ENCODE measurements at places on chromosomes 5 and 9.

DNA sequence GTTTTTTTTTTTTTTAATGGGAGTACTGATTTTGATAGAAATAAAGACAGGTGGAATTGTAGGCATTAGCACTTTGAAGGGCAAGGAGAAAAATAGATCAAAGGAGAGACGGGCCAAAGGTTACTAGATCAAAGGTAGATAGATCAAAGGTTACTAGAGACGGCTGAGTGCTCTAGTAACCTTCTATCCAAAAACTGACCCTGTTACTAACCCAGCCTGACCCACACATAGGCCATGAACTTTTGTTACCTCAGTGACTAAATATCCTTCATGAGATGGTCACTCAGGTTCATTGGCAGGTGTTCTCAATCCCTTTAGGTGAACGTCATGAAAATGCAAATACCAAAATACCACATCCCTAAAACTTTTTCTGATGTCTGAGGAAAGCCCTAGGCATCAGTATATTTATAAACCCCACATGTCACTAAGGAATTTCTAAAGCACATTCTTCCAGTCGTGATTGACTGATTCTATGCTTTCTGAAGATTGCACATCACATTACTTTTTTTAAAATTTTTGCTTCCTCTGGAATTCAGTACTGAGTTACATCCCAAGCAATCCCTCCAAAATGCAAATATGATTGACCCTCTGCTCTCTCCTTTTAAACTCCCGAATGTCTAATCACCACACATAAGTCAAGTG is 772.7 kb downstream of the BRINP1 start:
- DNase-seq: no peak
- no peaks in the 10 kb centered on the region for H3K36me3 ChIP-seq
- H3K27ac ChIP-seq: no peak overlapping the region
- H3K4me3 ChIP-seq: no peak overlapping the region
- H3K4me1 ChIP-seq: no peaks in the 10 kb centered on the region

DNA sequence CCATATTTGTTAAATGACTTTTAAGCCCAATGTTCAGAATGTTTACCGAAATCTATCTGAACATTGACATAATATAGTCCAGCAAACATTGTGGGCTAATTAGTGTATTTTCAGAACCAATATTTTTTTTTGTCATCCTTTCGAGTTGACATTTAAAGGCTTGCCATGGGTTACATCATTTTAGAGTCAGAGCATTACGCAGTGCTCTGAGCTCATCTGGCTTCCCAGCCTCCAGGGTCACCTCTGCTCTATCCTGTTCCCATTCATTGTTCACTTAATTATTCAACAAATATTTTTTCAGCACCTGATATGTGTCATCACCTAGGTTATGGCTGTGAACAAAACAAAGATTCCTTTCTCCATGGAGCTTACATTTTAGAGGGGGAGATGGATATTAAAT is 80.2 kb downstream of the SREK1 start:
- H3K4me1 ChIP-seq: no peaks in the 10 kb centered on the region
- H3K27ac ChIP-seq: no peak overlapping the region
- H3K36me3 ChIP-seq: no peaks in the 10 kb centered on the region
- no peaks in the 10 kb centered on the region for H3K27me3 ChIP-seq
- no peak overlapping the region for H3K4me3 ChIP-seq

GRCh38 chr9:1606253-1606652 is 408.9 kb upstream of the SMARCA2 start:
- no peak for DNase-seq
- H3K4me1 ChIP-seq: no peaks in the 10 kb centered on the region
- H3K27ac ChIP-seq: no peak overlapping the region
- H3K4me3 ChIP-seq: no peak overlapping the region
- H3K27me3 ChIP-seq: no peaks in the 10 kb centered on the region
- no peaks in the 10 kb centered on the region for H3K36me3 ChIP-seq

DNA sequence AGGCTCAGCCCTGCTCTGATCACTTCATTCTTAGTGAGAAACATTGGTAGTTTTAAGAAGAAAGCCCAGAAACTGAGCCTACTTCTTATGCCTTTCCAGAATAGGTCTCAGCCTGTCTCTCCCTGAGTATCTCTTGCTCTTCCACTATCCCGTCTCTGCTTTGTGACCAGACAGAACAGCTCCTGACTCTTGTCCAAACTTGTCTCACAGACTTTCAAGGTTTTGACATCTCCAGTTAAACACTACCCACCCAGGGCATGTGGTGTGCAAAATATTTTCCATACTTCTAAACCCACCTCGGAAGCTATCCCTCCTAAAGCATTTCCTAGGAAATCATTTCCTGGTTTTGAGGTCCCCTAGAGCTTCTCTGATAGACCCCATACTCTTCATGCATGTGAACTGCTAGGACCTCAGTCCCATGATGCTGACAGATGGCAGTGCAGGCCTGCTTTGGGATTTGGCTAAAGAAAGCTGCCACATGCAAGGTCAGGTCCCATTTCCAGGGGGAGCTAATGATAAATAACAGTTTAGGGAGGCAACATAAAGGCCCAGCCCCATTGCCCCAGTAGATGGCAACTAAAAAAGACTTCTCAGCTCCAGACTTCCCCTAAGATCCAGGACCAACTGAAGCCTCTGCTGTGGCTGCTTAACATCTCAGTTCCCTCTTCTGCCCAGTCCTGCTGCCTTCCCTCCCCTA is 211.5 kb downstream of the MED10 start:
- no peaks in the 10 kb centered on the region for H3K27me3 ChIP-seq
- no peaks in the 10 kb centered on the region for H3K36me3 ChIP-seq
- no peak for DNase-seq
- H3K27ac ChIP-seq: no peak overlapping the region

DNA sequence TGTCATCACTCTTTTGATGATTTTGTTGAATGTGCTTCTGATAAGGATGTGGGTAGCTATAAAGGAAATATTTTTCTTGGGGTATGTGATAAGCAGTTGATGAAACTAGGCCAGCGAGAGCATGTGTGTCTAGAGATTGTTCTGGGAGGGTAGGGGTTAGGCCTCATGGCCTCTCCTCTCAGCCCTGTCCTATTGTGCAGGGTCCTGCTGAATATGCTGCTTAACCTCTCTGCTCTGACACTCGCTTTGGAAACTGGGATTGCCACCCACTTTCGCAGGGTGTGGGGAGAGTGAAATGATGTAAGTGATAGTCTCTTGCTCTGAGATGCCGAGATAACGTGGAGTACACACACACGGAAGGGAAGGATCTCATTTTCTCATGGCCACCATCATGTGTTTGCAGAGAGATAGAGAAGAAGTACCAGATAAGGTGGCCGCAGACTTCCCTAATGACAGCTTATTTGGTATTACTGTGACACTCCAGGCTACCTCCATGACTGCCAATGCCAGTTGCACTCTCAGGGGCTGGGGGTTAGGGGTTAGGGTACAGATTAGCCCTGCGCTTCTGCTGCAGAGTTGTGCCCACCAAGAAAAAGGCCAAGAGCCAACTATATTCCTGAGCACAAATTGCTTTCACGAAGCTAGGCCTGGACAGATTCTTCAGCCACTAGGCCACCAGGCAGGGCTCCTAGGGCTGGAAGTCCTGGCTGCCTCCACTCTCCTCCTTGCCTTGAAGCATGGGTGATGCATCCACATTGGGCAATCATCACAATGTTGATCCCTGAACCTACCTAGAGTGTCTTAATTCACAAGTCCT is 25.2 kb upstream of the TNFAIP8 start:
- no peaks in the 10 kb centered on the region for H3K27me3 ChIP-seq
- no peak overlapping the region for H3K4me3 ChIP-seq
- peaks cover 96% of the 10 kb centered on the region for H3K4me1 ChIP-seq
- DNase-seq: no peak
- H3K27ac ChIP-seq: peak overlapping the region; percentile 74

DNA sequence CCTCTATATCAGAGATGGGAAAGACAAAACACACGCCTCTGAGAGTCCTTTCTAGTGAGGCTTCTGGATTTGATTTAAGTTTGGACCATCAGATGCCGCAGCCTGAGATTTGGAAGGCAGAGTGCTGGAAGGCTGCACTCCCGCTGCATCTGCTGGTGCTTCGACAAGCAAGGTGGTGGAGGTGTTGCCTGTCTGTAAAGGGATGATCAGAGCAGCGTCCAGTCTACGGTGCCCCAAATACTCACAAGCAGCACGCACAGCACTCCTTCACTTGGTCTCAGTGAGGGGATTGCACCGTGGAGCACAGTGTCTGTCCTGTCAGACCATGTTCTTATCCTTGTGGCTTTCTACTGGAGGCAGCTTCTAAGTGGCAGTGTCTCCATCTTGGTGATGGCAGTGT is 221.4 kb downstream of the GADD45G start:
- no peak overlapping the region for H3K27ac ChIP-seq
- no peaks in the 10 kb centered on the region for H3K27me3 ChIP-seq
- no peaks in the 10 kb centered on the region for H3K36me3 ChIP-seq
- peaks cover 25% of the 10 kb centered on the region for H3K4me1 ChIP-seq

GRCh38 chr9:85230081-85230480 is 511.7 kb downstream of the AGTPBP1 start:
- no peaks in the 10 kb centered on the region for H3K4me1 ChIP-seq
- H3K27ac ChIP-seq: no peak overlapping the region
- no peak overlapping the region for H3K4me3 ChIP-seq

GRCh38 chr5:96680759-96681470 is 18.7 kb downstream of the CAST start:
- no peaks in the 10 kb centered on the region for H3K4me1 ChIP-seq
- no peak for DNase-seq
- H3K36me3 ChIP-seq: no peaks in the 10 kb centered on the region
- no peak overlapping the region for H3K27ac ChIP-seq
- no peak overlapping the region for H3K4me3 ChIP-seq

DNA sequence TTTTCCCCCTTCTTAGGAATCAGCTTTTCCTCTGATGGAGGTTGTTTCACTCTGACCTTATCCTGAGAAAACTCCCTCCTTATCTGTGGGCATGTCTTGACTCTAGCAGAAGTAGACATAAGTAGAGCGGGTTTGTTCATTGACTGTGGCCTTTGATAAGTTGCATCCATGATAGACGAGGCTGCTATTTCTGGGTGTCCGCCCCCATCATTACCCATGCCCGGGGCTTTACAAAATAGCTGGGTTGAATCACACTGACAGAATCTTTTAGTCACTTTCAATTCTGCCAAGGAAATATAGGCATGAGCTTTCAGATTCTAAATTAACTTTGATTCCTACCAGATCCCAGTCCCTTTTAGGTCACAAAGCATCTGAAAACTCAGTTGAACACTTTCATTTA is 223.8 kb downstream of the SEC61B start:
- H3K27me3 ChIP-seq: peaks cover 2% of the 10 kb centered on the region
- H3K4me3 ChIP-seq: no peak overlapping the region
- no peak overlapping the region for H3K27ac ChIP-seq
- H3K4me1 ChIP-seq: no peaks in the 10 kb centered on the region
- no peak for DNase-seq

- H3K36me3 ChIP-seq: no peaks in the 10 kb centered on the region
- no peaks in the 10 kb centered on the region for H3K27me3 ChIP-seq
- no peak for DNase-seq
- H3K4me1 ChIP-seq: no peaks in the 10 kb centered on the region
Measured at GRCh38 chr9:90727488-90727887, 74.1 kb upstream of the SYK start.

DNA sequence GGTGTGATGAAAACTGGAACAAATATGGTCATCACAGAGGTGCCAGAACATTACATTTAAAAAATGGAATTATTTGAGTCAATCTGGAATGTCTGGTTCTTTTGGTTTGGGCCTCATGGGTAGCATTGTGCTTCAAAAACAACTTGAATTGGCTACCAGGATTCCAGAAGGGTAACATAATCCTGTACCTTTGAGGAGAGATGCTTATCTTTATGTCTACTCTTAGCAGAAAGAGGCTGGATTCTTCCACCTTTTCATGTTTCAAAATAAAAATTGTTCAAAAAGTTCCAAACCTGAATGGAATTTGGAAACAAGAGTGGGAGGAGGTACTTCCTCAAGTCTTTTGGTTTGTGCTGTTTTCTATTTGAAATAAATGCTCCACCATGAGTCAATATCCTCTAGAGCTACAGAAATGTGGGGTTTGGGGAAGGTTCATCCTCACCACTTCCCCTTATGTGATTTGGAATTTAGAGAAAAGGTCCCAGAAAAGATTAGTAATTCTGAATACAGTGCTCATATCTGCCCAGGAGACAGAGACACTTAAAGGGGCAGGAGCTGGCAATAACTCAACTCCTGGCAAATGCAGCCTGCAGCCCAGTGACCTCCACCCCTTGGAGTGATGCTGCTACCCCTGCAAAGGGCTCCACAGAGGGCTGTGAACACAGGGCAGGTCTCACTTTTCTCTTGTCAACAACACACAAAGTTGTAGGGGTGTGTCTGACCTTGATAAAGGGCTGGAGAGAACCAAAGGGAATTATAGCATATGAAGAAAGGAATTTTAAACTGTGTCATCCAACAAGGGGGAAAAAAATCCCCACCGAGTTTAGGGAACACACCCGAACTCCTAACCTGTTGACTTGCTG is 272.8 kb downstream of the CWC27 start:
- H3K27me3 ChIP-seq: no peaks in the 10 kb centered on the region
- peaks cover 6% of the 10 kb centered on the region for H3K4me1 ChIP-seq
- no peak for DNase-seq
- H3K36me3 ChIP-seq: no peaks in the 10 kb centered on the region

- no peak overlapping the region for H3K27ac ChIP-seq
- H3K27me3 ChIP-seq: no peaks in the 10 kb centered on the region
- H3K36me3 ChIP-seq: no peaks in the 10 kb centered on the region
- peaks cover 20% of the 10 kb centered on the region for H3K4me1 ChIP-seq
- H3K4me3 ChIP-seq: no peak overlapping the region
Measured at GRCh38 chr9:129609486-129610212, 11.3 kb downstream of the C9orf50 start.

- H3K27ac ChIP-seq: no peak overlapping the region
- H3K4me3 ChIP-seq: no peak overlapping the region
- no peaks in the 10 kb centered on the region for H3K27me3 ChIP-seq
- no peak for DNase-seq
- no peaks in the 10 kb centered on the region for H3K36me3 ChIP-seq
Measured at GRCh38 chr9:98215821-98216220, 23.4 kb upstream of the CORO2A start.

DNA sequence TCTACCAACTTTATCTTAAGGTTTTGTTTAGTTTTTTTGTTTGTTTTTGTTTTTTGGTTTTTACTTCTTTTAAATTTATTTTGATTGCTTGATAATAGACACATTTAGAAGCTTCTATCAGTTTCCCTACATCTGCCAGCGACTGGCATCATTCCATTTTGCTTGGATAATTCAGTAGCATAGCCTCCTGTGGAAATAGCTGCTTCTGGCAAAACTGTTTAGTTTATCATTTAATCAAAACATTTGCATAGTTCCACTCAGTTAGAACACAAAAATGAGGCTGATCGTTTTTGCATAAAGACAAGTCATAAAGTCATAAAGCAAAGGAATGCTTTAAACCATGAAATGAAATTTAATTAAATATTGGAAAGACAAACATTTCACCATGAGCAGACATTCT is 133.7 kb upstream of the NFIL3 start:
- DNase-seq: no peak
- no peak overlapping the region for H3K4me3 ChIP-seq
- no peaks in the 10 kb centered on the region for H3K4me1 ChIP-seq
- no peak overlapping the region for H3K27ac ChIP-seq
- no peaks in the 10 kb centered on the region for H3K36me3 ChIP-seq

- no peak overlapping the region for H3K4me3 ChIP-seq
- H3K36me3 ChIP-seq: no peaks in the 10 kb centered on the region
- H3K27ac ChIP-seq: no peak overlapping the region
Measured at GRCh38 chr5:145948921-145949320, 12.5 kb downstream of the SH3RF2 start.
